Activated T-cell treated with anti-CD3 and anti-CD28 coated beads, Interleukin-2, amount 50 U/mL, for 72 hours (primary cell): ENCODE measurements at places on chromosomes 5 and 9.

DNA sequence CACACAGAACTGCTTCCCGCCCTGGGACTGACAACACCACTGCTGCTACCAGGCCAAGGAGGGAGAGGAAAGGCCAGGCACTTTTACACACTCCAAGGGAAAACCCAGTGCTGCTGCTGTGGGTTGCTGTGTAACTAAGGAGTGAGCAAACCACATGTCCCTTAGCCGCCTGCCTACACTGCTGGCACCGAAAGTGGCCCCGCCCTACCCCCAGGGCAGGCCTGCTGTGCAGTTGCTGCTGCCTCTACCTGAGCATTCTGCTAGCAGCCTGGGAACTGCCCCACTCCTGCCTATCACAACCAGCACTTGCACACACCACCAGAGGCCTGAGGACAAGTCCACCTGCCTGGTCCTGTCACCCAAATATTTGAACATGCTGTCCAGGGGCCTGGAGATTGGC lies 740.9 kb downstream of the DTWD2 start:
- DNase-seq, result no peak

DNA sequence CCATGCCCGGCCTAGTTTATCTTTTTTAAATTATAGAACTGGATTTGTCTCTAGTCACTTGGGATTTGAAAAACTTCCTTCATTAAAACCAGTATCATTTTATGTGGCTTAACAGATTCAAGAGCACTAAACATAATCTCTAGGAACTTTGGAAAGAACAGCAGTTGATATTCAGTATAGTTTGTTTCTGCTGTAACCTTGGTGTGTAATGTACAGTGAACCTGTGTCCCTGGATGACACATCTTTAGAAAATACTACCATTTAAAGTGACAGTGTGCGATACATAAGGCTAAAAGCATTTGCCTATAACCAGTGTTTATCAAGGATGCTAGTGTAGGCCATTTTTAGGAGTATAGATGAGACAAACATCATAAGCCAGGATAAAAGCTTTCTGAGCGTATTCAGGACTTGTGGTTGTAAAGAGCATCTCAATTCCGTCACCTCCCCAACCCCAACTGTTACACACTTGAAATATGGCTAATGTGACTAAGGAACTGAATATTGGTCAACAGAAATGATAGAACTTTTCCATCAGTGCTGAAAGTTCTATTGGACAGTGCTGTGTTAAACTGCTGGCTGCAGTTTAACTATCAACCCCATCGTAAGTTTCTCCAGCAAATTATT lies 4.4 kb downstream of the SNX18 start:
- DNase-seq, result no peak

DNA sequence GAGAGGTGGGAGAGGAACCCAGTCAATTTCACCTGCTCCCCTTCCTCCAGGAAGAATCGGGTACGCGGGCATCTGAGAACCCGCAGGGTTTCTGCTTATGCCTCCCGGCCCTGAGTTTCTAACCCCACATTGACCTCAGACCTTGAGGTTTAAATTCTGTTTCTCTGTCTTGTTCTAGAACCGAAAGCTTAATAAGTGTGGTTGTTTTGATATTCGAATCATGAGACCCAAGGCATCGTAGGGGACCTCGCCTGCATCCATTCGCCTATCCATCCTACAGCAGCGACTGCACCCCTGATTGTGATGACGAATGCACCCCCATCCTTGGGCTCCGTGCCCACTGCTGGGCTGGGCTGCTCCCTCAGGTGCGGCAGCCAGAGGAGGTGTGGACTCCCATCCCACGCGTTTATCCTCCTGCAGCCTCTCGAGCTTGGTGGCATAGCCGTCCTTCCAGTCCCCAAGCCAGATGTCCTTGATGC lies 80.8 kb upstream of the IER5L start:
- DNase-seq, result no peak

GRCh38 chr9:127154390-127155191 lies 32.2 kb upstream of the ANGPTL2 start:
- DNase-seq, result peak; percentile 23

DNA sequence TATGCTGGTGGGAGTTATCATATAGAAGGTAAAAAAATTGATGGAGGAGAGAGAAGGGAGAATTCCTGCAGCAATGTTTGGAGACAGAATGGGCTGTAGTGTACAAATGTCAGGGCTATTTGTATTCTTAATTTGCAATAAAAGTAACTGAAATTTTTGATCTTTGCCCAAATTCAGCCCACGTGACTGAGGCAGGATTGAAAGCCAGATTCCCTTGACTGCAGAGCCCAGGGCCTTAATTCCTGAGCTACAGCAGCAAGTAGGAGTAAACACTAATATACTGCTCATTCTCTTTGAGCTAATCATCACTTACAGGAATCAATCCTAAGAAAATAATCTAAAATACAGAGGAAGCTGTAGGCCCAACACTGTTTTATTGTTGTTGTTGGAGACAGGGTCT lies 5.2 kb upstream of the ANXA6 start:
- DNase-seq, result no peak

GRCh38 chr9:98635374-98635773 lies 73.4 kb downstream of the GABBR2 start:
- DNase-seq, result no peak

DNA sequence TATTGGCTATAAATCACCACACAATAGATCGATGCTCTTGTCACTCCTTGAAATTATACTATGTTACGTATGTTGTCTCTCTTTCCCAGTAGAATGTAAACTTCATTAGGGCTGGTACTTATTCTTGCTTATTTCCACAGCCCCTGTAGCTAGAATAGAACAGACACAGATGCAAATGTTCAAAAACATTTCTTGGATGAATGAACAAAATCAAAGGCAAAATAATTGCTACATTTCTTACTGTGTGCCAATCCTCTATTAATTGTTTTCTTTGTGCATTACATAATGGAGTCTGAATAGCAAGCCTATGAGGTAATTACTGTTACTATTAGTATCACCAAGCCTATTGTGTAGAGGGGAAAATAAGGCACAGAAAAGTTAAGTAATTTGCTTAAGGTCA lies 725 bp upstream of the OR13C2 start:
- no peak for DNase-seq

- no peak for DNase-seq
These were observed 19.2 kb upstream of the NANS start for GRCh38 chr9:98037357-98037756.

GRCh38 chr9:76321195-76321828 lies 72.9 kb downstream of the RFK start:
- DNase-seq, result no peak

DNA sequence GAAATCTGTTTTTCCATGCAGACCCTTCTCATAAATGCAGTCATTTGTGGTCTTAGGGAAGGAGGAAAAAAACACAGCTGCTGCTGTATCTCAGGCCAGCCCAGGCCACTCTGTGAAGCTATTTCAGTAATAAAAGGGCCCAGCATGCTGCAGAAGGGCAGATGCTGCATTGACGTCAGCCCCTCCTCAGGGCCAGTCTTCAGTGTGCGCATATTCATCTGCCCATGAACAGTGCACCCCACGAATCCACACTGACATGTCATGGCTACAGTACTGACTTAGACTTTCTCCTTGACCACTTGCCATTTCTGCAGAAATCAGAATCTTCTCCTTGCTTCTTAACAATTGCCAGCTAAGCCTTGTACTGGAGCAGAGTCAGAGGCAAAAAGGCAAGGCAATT lies 304.7 kb downstream of the GABRG2 start:
- no peak for DNase-seq
